Activated T-cell treated with anti-CD3 and anti-CD28 coated beads, Interleukin-2, amount 50 U/mL, for 72 hours (primary cell): ENCODE measurements at places on chromosomes 12 and 14. TPM values are rescaled to one million over a fixed set of nuclear protein-coding genes. Genes with fewer than 3 reads are reported as not detected.
A peak's percentile ranks its signal among the peaks of the same experiment; 100 is the strongest.

Gene SERPINA3
- not detected for total RNA-seq

Gene KRT6C
- not detected for total RNA-seq

GRCh38 chr12:88237954-88238353 is 95.8 kb downstream of the TMTC3 start:
- peak; percentile 28 for DNase-seq

- no peak for DNase-seq
Measured at GRCh38 chr12:89379148-89379838, 27.0 kb upstream of the DUSP6 start.

DNA sequence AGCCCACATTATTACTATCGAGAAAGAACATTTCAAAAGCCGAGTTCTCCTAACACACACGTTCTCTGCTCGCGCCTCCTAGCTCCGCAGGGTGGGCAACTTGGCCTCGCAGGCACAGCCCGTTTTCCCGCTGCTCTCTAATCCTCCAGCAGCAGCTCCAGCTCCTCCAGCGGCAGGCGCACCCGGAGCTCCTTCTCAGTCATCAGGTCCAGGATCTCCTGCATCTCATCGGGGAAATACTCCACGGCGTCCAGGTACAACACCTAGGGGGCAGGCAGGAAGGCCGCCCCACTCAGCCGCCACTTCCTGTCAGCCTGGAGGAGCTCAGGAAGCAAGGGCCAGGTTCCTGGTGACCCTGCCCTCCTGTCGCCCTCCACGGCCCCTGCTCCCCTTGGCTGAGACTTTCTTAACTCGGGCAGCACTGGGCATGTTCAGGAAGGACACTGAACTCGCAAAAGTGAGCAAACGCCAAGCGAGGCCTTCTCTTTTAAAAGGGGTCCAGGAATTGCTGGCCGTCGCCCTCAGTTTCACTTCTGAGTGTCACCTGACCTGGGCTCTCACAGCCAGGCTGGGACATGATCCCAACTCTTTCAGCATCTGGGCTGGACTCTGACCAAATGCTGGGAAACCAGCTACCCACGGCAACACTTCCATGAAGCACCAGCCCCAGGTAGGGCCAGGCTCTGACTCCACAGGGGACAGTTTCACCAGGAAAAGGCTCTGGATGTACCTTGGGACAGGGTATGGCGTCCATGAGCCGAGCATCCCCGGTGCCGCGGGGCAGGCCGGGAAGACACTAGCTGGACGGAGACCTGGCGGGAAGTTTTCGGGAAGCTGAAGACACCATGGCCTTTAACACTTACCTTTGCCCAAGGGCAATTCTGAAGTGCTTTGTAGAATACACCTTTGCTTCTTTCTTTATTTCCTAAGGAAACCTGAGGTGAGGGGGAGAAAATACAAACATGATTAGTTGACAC is 22.1 kb downstream of the PSMC1 start:
- no peak for DNase-seq

DNA sequence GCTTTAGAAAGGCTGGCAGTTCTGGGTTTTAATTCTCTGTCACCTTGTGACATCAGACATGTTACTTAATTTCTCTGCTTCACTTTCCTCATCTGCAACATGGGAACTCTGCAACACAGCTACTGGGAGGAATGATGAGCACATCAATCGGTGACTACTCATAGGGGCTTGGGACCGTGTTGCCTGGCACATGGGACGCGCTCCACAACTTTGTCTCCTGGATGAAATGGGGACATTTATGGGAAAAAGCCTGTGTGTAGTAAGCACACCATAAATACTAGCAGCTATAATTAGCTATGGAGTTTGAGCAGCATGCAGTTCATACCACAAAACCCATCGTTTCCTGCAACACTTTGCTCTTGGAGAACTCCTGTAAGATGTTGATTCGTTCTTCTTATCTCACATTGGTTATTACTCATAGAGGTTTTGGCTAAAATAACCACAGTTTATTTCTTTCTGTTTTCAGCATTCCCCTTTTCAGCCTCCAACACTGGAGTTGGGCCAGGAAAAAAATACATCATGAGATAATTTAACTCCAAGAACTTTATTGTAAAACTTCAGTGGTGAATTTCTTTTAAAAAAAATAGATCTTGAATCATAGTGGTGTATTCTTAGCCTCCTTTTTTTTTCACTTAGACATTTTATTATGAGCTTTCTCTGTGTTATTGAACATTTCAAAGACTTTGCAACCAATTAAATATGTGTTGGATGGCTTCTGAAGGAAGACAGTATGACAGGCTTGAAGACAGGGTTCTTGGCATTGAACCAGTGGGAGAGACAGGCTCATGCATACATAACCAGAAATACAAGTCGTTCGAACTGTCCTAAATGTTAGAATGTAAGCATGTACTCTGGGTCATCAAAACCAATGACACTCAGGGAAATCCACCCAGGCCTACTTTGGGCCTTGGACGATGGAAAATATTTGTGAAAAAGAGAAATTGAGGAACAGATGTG is 72.7 kb downstream of the RIN3 start:
- peak; percentile 34 for DNase-seq

DNA sequence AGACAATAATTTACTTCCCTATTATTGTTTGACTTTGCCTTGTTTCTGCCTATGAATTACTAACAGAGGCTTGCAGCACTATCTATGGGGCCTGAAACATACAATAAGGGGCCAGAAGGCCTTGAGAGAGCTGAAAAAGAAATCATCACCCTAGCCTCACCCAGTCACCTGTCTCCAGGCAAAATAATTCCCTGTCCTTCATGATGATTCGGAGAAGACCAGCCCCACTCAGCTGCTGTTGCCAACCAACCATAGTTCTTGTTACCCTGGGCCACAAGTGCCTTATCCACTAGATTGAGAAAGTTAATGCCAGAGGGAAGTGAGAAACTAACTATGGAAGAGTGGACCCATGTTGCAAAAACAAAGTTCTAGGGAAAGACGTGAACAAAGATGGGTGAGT is 97.1 kb downstream of the ARF6 start:
- no peak for DNase-seq

DNA sequence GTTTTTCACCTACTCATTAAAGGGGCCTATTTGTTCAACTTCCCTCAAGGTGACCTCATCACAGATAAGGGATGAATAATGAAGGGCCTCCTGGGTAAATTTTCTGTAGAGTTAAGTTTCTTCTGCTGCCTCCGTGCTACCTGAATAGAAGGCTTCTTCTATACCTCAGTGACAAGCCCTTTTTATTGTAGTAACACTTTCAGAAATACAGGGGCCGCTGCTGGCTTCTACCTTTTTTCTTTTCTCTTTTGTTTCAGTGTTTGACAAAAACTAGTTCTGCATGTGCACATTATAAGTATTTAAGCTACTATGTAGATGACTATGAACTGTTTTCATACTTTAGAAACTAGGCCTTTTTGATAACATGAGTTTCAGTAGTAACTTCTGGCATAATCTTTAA is 207.0 kb downstream of the NAV3 start:
- DNase-seq, result no peak

GRCh38 chr12:10170216-10170615 is 1.7 kb downstream of the OLR1 start:
- no peak for DNase-seq

DNA sequence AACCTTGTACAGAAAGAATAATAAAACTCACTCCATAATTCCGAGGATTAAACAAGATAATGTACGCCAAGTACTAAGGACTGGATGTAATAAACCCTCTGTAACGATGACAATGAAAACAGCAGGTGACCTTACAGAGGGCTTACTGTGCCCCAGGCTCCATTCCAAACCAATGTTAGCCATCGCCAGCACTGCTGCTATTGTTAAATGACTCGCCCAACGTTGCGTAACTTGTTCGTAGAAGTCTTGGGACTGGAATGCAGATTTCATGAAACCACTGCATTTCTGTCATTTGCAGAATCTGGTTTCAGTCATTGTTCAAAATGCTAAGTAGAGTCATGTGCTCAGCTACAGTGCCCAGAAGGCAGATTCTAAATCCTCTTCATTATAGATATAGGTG is 728 bp upstream of the STON2 start:
- DNase-seq, result peak; percentile 34

- DNase-seq, result no peak
Measured at GRCh38 chr14:103384450-103385151, 614 bp upstream of the MARK3 start.
